Neuronal stem cell (in vitro differentiated cells): ENCODE measurements at places on chromosomes 11 and 22.

DNA sequence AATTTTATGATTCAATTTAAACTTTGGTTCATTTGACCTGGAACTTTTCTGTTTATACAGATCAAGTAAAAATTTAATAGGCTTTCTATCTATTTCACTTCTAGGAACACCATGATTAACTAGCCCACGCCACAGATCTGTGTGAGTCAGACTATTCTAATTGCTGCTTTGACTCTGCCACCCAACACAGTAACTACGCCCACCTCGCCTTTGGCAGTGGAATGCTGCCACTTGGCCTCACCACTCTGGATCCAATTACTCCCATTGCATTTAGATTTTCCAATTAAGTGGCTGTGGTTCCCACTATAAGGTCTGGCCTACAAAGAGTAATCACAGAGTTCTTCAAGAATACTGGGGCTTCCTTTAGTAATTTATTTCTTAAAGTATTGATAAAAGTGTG, 46.6 kb upstream of the LIN7C start:
- H3K4me3 ChIP-seq, result no peak overlapping the region
- no peaks in the 10 kb centered on the region for H3K27me3 ChIP-seq
- DNase-seq, result no peak
- H3K27ac ChIP-seq, result no peak overlapping the region

- no peak overlapping the region for H3K27ac ChIP-seq
- no peak overlapping the region for H3K4me3 ChIP-seq
- no peaks in the 10 kb centered on the region for H3K4me1 ChIP-seq
- H3K36me3 ChIP-seq, result no peaks in the 10 kb centered on the region
- DNase-seq, result no peak
Observed at GRCh38 chr11:110990311-110990710, 255.2 kb upstream of the POU2AF2 start.

- peaks cover 4% of the 10 kb centered on the region for H3K4me1 ChIP-seq
- peak overlapping the region; percentile 98 for H3K27ac ChIP-seq
- peaks cover 13% of the 10 kb centered on the region for H3K36me3 ChIP-seq
Observed at GRCh38 chr22:17370026-17370765, 936 bp downstream of the CECR2 start.

- no peaks in the 10 kb centered on the region for H3K36me3 ChIP-seq
- peaks cover 11% of the 10 kb centered on the region for H3K4me1 ChIP-seq
- H3K27me3 ChIP-seq, result no peaks in the 10 kb centered on the region
- H3K27ac ChIP-seq, result no peak overlapping the region
Observed at GRCh38 chr11:16925561-16926065, 88.6 kb downstream of the PLEKHA7 start.

DNA sequence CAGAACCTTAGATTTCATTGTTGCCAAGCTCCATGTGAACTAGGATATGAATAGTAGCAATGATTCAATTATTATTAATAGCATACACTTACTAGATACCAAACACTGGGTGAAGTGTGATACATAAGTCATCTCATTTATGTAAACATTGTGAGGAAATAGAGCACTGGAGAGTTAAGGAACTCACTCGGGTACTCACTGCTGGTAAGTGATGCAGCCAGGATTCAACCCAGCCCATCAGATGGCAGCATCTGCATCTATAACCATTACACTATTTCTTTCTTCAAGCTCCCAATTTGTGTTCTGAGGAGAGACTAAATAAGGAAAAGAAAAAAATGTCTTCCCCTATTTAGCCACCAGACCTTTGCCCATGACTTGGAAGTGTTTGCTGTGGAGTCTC, 10.2 kb upstream of the ALG8 start:
- H3K27ac ChIP-seq, result no peak overlapping the region
- no peak for DNase-seq
- no peaks in the 10 kb centered on the region for H3K27me3 ChIP-seq
- H3K4me3 ChIP-seq, result no peak overlapping the region

- peaks cover 12% of the 10 kb centered on the region for H3K4me1 ChIP-seq
- H3K36me3 ChIP-seq, result peaks cover 7% of the 10 kb centered on the region
- no peaks in the 10 kb centered on the region for H3K27me3 ChIP-seq
- peak overlapping the region; percentile 63 for H3K4me3 ChIP-seq
- DNase-seq, result no peak
- H3K27ac ChIP-seq, result no peak overlapping the region
Observed at GRCh38 chr22:19181786-19182471, 3.4 kb upstream of the SLC25A1 start.

GRCh38 chr22:43539572-43540528, 128.0 kb downstream of the MPPED1 start:
- H3K4me1 ChIP-seq, result no peaks in the 10 kb centered on the region
- DNase-seq, result no peak
- no peaks in the 10 kb centered on the region for H3K36me3 ChIP-seq
- H3K27ac ChIP-seq, result no peak overlapping the region
- H3K27me3 ChIP-seq, result no peaks in the 10 kb centered on the region

DNA sequence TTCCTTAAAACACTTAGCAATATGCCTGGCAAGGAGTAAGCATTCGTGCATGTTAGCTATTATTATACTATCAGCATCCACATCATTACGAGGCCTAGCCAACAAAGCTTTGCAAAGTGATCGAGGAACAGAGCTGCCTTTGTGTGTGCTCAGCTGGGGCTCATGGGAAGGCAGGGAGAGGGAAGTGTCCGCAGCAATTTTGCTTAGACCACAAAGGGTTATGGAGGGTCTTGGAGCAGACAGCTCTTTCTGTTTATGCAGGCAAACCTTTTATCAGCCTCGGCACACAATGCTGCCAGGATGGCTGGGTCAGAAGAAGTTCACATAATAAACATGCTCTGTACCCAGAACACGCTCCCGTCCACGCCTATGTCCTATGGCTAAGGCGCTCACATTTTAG, 10.9 kb upstream of the DKK3 start:
- H3K27me3 ChIP-seq, result no peaks in the 10 kb centered on the region
- no peaks in the 10 kb centered on the region for H3K36me3 ChIP-seq
- peak overlapping the region; percentile 0 for H3K4me3 ChIP-seq
- DNase-seq, result no peak
- H3K27ac ChIP-seq, result no peak overlapping the region

- H3K4me1 ChIP-seq, result peaks cover 9% of the 10 kb centered on the region
- H3K4me3 ChIP-seq, result no peak overlapping the region
- no peaks in the 10 kb centered on the region for H3K36me3 ChIP-seq
- no peak for DNase-seq
Observed at GRCh38 chr11:124870430-124870829, 5.2 kb downstream of the ROBO3 start.

GRCh38 chr11:119377112-119377901, 4.2 kb downstream of the USP2 start:
- no peak for DNase-seq
- no peak overlapping the region for H3K4me3 ChIP-seq
- no peaks in the 10 kb centered on the region for H3K36me3 ChIP-seq
- peaks cover 36% of the 10 kb centered on the region for H3K4me1 ChIP-seq
- no peak overlapping the region for H3K27ac ChIP-seq

GRCh38 chr22:26672060-26672471, 14.7 kb downstream of the MIAT start:
- peaks cover 44% of the 10 kb centered on the region for H3K36me3 ChIP-seq
- DNase-seq, result no peak
- H3K4me3 ChIP-seq, result no peak overlapping the region
- peak overlapping the region; percentile 95 for H3K27ac ChIP-seq

- H3K36me3 ChIP-seq, result no peaks in the 10 kb centered on the region
- H3K4me1 ChIP-seq, result no peaks in the 10 kb centered on the region
- no peak overlapping the region for H3K4me3 ChIP-seq
- H3K27ac ChIP-seq, result no peak overlapping the region
Observed at GRCh38 chr11:119924017-119924416, 195.0 kb upstream of the NECTIN1 start.

- peaks cover 6% of the 10 kb centered on the region for H3K36me3 ChIP-seq
- H3K4me3 ChIP-seq, result no peak overlapping the region
- no peaks in the 10 kb centered on the region for H3K27me3 ChIP-seq
Observed at GRCh38 chr22:45859231-45860161, 117.5 kb downstream of the WNT7B start.

- no peaks in the 10 kb centered on the region for H3K27me3 ChIP-seq
- no peak for DNase-seq
- H3K4me1 ChIP-seq, result peaks cover 3% of the 10 kb centered on the region
- H3K27ac ChIP-seq, result no peak overlapping the region
Observed at GRCh38 chr11:66864924-66865697, 8.2 kb downstream of the LRFN4 start.

DNA sequence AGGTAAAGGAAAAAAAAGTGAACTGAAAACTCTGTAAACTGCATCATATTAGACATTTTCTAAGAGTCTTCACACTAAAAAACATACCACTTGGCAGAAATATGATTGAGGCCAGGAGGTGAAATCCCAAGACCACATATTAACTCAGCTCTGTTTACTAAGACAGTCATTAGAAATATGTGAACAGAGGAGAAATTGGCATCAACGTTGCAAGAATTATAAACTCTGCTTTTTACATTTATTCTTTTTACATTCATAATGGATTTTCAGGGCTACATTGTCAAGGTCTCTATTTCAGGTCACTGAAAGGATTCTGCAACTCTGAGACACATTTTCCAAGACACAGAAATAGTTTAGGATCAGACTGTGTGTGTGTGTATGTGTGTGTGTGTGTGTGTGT, 1364.0 kb downstream of the LRRC4C start:
- H3K36me3 ChIP-seq, result no peaks in the 10 kb centered on the region
- no peak overlapping the region for H3K4me3 ChIP-seq
- no peaks in the 10 kb centered on the region for H3K4me1 ChIP-seq
- no peak overlapping the region for H3K27ac ChIP-seq
- H3K27me3 ChIP-seq, result no peaks in the 10 kb centered on the region

DNA sequence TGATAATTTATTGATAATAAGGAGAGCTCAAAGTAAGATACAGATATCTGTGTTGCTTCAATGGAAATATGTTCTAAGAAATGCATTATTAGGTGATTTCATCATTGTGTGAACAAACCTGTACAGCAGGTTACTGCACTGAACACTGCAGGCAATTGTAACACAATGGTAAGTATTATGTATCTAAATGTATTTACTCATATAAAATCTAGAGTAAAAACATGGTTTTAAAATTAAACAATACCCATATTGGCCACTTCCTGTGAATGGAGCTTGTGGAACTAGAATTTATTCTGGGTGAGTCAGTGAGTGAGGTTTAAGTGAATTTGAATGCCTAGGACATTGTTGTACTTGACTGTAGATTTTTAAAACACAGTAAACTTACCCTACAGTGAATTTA, 722.9 kb upstream of the RAG2 start:
- H3K4me3 ChIP-seq, result no peak overlapping the region
- H3K27me3 ChIP-seq, result no peaks in the 10 kb centered on the region
- DNase-seq, result no peak
- H3K36me3 ChIP-seq, result no peaks in the 10 kb centered on the region
- no peaks in the 10 kb centered on the region for H3K4me1 ChIP-seq

GRCh38 chr11:69301081-69301454, 7.1 kb downstream of the MYEOV start:
- no peaks in the 10 kb centered on the region for H3K36me3 ChIP-seq
- peaks cover 12% of the 10 kb centered on the region for H3K4me1 ChIP-seq
- H3K27me3 ChIP-seq, result no peaks in the 10 kb centered on the region
- no peak overlapping the region for H3K27ac ChIP-seq
- no peak for DNase-seq
- H3K4me3 ChIP-seq, result no peak overlapping the region

DNA sequence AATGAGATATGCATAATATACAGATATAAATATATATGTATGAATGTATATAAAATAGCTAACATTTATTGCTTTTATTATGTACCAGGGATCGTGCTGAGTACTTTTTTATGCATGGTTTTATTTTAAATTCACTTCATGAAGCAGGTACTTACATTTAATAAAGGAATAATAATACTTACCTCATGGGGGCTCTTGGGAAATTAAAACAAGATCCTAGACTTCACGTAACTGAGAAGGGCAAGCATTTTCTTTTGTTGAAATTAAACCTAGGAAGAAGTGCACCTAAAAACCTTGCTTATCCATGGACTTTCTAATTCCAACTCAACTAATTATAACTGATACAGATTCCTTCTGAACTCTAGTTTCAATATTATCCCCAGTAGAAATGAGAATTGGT, 40.0 kb upstream of the ABTB2 start:
- H3K27ac ChIP-seq, result no peak overlapping the region
- H3K4me3 ChIP-seq, result no peak overlapping the region
- no peaks in the 10 kb centered on the region for H3K36me3 ChIP-seq
- no peaks in the 10 kb centered on the region for H3K27me3 ChIP-seq

- H3K36me3 ChIP-seq, result peaks cover under 1% of the 10 kb centered on the region
- H3K4me1 ChIP-seq, result peaks cover 12% of the 10 kb centered on the region
Observed at GRCh38 chr11:116932181-116932580, 94.8 kb upstream of the APOA1 start.

DNA sequence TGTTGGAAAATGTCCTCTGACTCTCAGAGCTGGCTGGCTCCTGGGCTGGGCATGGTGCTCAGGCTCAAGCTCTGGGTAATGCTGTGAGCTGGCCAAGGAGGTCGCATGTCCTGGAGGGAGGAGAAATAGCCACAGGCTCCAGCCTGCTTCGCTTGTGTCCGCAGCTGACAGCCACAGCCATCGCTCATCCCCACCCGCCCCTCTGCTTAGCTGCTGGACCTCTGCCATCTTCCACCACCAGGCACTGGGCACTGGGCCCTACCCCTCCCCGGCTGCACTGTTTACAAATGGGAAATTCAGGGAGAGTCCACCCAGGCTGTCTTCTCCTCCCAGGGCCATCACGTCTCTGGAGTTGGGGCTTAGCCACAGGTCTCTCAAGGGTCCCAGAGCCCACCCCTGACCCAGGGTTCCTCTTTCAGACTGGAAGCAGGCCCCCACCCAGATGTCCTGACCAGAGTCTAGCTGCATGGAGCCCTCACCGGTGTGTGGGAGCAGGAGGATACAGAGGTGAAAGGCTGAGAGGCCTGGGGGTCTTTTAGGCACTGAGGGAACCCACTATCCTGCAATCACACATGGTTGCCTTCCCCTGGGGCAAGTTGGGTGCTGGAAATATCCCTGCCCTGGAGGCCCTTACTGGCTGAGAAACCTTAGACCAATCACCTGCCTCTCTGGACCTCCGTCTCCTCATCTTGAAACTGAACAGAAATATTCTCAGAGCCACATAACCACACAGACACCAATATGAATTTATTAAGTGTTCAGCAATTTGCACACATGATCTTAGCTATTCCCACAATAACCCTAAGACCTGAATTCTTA, 62.7 kb downstream of the CD82 start:
- no peaks in the 10 kb centered on the region for H3K36me3 ChIP-seq
- no peak overlapping the region for H3K4me3 ChIP-seq
- DNase-seq, result no peak
- H3K4me1 ChIP-seq, result no peaks in the 10 kb centered on the region
- H3K27ac ChIP-seq, result no peak overlapping the region
- H3K27me3 ChIP-seq, result no peaks in the 10 kb centered on the region

GRCh38 chr11:36095716-36096115, 151.9 kb downstream of the LDLRAD3 start:
- H3K36me3 ChIP-seq, result peaks cover 9% of the 10 kb centered on the region
- DNase-seq, result no peak
- no peaks in the 10 kb centered on the region for H3K27me3 ChIP-seq

DNA sequence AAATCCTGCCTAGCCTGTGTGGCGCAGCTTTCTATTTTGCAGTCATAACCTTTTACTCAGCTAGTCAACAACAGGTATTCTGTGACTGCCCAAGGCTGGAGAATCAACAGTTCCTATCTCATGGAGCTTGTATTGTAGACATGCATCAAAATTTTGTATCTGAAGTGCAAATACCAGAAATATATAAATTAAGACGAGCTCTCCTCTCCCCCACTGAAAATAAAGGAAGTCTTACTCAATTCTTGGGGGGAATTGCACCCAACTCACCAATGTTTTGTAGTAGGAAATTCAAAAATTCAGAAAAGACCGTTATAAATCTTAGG, 153.4 kb downstream of the NCAM1 start:
- no peak for DNase-seq
- no peak overlapping the region for H3K4me3 ChIP-seq
- H3K4me1 ChIP-seq, result peaks cover 2% of the 10 kb centered on the region
- no peak overlapping the region for H3K27ac ChIP-seq
- no peaks in the 10 kb centered on the region for H3K27me3 ChIP-seq

- H3K4me3 ChIP-seq, result no peak overlapping the region
- no peak overlapping the region for H3K27ac ChIP-seq
- H3K27me3 ChIP-seq, result no peaks in the 10 kb centered on the region
- DNase-seq, result no peak
Observed at GRCh38 chr11:15055620-15056356, 17.6 kb upstream of the CALCB start.
